ENCODE measurements at places on chromosomes 12 and 14.
A peak's percentile ranks its signal among the peaks of the same experiment; 100 is the strongest.

DNA sequence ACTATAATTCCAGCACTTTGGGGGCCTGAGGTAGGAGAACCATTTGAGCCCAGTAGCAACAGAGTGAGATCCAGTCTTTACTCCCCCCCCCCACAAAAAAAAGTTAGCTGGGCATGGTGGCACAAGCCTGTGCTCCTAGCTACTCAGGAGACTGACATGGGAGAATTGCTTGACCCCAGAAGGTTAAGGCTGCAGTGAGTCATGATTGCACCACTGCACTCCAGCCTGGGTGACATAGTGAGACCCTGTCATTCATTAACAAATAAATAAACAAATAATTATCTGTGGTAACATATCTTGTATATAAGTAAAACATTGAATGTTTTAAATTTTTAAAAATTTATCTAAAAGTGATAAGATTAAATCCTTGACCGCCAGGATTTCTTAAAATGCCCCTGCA lies 4.8 kb downstream of the ENTPD5 start:
- no peak for DNase-seq

GRCh38 chr12:116337312-116337711 lies 59.8 kb upstream of the MED13L start:
- DNase-seq, result no peak

DNA sequence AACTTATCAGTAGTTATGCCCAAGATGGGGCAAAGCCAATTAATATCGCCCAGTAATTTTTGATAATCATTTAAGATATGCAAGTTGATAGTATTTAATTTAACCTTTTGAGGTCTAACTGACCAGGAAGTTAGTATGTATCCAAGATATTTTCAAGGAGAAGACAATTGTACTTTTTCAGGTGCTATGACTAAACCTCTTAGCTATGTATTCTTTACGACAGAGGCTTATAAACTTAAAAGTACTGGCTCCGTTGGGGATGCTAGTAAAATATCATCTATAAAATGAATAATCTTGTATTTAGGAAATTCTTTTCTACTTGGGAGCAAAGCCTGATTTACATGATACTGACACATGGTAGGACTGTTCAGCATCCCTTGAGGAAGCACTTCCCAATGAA lies 40.3 kb downstream of the TMTC3 start:
- no peak for DNase-seq

- no peak for DNase-seq
Measured at GRCh38 chr14:98888927-98889835, 382.8 kb downstream of the BCL11B start.

GRCh38 chr12:55742719-55743405 lies at the start of gene GDF11:
GDF11 (plus strand) TSS chr12:55743122; CDS start chr12:55743317, 195 bp downstream.
- peak; percentile 91 for DNase-seq

DNA sequence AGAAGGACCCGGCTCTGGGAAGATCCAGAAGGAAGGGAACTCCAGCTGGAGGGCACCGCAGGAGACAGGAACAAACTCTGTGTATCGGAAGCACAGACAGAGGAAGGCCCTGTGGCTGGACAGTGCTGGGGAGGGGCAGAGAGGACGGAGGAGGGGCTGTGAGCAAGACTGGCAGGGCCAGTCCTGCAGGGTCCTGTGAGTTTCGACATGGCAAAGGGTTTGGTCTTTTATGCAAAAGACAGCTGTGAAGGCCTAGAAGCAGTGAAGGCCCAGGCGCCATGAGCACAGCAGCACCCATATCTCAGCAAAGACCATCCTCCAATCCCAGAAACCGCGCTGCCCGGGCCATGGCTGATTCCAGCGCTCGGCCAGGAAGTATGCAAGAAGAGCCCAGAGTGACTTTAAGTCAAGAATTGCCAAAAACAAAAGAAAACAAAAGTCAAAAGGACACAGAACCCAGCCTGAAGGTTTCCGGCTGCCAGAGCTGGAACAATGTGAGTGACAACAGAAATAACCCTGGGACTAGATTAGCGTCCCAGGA lies 126.5 kb downstream of the NCOR2 start:
- DNase-seq, result no peak

DNA sequence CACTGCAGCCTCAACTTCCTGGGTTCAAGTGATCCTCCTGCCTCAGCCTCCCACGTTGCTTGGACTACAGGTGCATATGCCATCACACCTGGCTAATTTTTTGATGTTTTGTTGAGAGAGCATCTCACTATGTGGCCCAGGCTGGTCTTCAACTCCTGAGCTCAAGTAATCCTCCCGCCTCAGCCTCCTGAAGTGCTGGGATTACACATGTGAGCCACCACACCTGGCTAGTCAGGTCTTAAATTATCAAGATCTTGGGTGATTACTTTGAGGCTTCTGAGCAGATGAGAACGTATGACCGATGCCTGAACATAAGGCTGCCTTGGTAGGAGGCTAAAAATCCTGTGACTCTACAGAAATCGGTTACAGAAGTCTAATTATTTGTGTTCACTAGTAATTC lies 53.0 kb upstream of the FRS2 start:
- DNase-seq, result no peak

DNA sequence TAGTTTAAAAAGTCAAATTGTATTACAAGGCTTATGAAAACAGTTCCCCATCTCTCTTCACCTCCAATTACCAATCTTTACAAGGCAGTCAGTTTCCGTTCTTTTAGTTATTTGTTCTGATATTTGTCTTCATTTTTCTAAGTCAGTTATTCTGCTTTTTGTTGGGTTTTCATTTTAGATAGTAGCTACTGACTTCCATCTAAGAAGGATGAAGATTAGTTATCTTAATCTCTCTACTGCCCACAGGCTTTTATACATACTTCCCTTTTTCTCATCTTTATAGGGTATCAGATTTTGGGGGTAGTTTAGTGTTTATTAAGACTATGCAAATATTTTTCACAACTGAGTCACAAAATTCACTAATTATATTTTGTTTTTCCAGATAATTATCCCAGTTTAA lies 38.4 kb downstream of the FRS2 start:
- no peak for DNase-seq

DNA sequence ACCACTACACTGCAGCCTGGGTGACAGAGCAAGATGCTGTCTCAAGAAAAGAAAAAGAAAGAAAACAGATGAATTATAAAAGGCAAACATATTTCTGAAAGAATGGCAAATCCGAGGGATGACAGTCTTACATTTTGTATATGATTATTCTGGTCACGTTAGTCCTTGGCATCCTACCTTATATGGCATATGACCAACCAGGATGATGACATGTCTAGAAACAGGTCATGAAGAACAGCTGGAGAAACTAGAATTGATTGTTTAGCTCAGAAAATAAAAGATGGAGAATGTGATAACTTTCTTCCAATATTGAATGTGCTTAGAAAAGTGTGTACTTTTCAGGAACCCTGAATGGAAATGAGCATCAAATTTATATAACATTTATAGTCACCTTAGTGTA lies 19.2 kb downstream of the SLC2A14 start:
- no peak for DNase-seq

GRCh38 chr14:92863286-92864080 lies 59.5 kb upstream of the CHGA start:
- no peak for DNase-seq

GRCh38 chr12:14678547-14679150 lies 17.8 kb downstream of the GUCY2C start:
- no peak for DNase-seq

DNA sequence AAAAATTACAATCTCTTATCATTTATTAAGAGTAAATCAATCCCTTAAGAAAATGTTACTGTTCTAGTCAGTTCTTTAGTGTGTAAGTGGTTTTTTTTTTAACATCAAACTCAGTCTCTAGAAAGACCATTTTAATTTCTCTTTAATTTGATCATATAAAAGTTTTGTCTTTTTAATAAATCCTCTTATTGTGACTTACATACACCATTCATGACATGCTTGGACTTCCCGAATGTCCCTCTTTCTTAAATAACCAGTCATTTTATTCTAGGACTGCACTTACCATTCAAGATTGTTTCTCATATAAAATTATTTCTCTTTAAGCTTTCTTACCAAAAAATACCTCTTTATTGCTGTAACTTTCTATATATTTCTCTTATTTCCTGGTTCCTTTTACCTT lies 60.8 kb upstream of the EVL start:
- DNase-seq, result no peak
